GM04503 (cell line): ENCODE measurements at places on chromosomes 2 and 18.

- no peak for DNase-seq
Observed at GRCh38 chr2:229492034-229492433, 220.9 kb upstream of the PID1 start.

GRCh38 chr2:128323555-128323931 lies 4.9 kb upstream of the HS6ST1 start:
- no peak for DNase-seq

- no peak for DNase-seq
Observed at GRCh38 chr2:44566059-44566458, 204.3 kb downstream of the CAMKMT start.

DNA sequence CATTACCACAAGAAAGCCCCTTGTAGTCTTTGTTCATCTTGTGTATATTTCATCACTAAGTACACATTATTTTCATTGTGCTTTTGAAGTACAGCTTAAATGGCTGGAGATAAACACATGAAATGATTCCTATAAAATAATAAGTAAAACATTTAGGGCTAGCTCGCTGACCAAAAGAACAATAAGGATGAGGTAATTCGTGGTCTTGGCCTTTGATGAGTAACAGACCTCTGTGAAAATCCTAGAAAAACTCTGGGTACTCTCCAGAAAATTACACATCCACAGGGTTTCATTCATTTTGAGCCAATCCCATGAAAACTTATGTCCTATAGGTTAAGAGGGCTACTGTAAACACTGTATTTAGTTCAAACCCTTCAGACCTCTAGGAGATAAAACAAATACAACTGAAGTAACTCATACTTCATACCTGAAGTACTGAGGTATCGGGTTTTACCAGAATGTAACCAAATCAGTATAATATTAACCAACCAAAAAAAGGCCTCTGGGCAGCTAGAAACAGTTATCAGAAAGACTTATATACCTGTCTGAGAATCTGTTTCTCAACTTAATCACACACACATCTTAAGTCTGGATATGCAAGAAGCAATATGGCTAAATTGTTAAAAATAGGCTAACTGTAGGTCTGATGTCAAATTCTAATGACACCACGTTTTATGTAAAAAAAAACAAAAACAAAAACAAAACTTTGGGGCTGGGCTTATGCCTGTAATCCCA lies 31.0 kb downstream of the CFAP36 start:
- peak; percentile 40 for DNase-seq

GRCh38 chr2:107775791-107776190 lies 50.9 kb upstream of the RGPD4 start:
- DNase-seq, result no peak

DNA sequence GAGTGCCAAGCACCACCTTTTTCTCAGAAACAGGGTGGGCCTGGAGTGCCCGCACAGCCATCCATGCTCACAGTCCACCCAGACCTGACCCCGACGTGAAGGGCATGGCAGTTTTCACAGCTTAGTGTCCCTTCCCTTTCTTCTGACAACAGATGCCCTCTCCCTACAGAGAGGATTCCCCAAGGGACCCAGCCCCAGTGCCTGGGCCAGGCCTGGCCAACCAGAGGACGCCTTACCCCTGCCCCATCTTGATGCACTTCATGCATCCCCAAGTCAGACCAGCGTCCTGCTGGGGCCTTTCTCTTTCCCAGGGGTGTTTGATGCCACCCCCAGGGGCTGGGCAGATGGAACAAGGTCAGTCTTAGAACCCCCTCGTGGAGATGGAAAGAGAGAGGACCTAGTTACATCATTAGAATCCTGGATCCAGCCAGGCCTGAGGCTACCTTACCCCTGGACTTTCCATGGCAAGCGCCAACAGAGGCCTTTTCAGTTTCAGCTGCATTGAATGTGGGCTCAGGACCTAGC lies 3.8 kb downstream of the ANKMY1 start:
- DNase-seq, result no peak

DNA sequence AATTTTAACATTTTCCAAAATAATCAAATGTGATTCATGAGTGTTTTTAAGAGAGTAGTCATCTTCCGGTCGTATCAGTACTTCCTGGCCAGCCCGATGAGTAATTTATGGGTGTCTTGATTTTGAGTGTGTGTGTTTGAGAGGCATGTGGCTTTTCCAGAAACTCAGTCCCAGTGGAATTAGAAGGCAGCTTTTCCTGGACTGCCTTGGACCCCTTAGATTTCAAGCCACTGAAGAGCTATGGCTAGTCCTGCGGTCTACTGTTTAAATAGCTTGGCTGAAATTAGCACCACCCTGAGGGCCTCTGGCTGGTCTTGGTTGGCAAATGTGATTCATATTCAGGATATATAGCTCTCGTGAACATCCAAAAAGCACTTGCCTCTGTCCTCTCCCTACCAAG lies 59.4 kb downstream of the HK2 start:
- DNase-seq, result peak; percentile 65
